NCI-H446 (cell line): ENCODE measurements at places on chromosomes 1 and 21.

GRCh38 chr1:36842448-36842847, 191.9 kb downstream of the GRIK3 start:
- DNase-seq: no peak

GRCh38 chr1:232629250-232630046, 485 bp downstream of the SIPA1L2 start:
- DNase-seq: no peak

DNA sequence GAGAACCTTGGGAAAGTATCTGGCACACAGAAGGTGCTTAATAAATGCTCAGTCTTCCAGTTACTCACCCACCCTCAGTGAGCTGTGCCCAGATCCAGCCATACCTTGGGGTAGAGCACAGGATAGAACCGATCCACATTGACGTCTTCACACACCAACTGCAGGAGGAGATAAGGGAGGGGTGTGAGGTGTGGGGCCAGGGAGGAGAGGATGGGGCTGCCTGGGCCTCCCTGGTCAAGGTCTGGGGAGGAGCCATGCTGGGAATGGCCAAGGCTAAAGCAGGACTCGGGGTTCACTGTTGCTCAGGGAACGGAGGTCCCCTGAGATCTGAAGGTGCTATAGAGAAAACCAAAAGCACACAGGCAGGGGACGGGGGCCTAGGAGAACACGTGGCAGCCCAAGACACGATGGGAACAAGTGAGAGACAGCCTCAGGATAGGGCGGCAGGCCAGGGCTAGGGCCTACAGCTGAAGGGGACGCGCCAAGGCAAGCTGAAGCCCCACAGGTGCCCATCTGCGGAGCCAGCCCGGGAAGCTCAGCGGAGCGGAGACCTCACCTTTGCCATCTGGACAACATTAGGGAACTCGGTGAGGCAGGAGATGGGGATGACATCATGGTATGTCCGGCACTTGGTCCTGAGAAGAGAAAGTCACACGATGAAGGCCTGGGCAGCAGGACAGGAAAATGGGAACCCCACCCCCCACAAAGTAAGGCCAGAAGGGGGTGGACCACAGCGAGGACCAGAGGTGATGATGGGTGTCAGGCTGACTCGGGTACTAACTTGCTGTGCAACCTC, 55.9 kb downstream of the RAP1GAP start:
- no peak for DNase-seq

- no peak for DNase-seq
Observed at GRCh38 chr1:224884361-224884801, 45.1 kb upstream of the DNAH14 start.

DNA sequence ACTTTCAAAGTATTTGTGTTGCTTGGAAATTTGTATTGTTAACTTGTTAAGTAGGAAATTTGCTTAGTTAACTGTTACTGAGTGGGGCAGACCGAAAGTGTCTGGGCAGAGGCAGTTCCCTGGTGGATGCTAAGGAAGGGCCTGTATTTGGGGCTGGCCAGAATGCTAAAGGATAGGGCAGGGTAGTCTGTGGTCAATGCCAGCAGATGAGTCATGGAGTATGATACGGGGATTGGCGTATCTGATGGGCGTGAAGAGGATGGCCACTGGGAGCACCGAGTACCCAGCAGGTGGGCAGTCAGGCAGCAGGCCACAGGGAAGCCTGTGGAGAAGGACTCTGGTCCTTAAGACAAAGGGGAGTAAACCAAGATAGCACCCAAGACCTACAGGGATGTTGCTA, 46.6 kb upstream of the SCAF4 start:
- DNase-seq: no peak

GRCh38 chr1:161884475-161884874, 118.4 kb downstream of the ATF6 start:
- no peak for DNase-seq

- DNase-seq: no peak
Observed at GRCh38 chr1:193799948-193800690, 613.7 kb upstream of the B3GALT2 start.

DNA sequence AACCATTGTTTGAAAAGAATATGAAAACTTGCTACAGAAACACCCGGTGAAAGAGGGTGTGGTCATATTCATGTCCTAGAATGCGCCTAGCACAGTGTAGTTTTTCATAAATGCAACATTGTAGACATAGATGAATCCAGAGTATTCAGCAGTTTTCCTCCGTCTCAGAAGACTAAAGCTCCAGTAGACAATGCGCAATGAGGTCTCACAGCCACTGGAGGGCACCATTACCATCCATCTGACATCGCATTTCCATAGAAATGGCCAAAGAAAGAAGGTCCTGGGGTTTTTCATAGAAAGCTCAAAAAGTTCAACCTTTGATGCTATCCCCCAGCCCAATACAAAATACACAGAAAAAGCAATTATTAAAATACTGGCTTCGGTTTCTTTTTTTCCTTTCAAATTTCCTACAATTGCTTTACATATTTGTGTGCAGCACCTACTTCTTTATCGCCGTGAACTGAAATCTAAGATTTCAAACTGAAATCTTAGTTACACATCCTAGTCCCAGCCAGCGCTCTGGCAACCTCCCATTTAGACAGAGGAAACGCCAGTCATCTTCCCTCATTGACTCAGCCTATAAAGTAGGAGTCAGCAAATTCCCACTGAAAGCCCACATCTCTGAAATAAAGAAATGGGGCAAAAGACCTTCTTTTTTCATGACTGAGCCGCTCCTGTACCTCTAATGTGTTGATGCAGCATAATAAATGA, 3.9 kb upstream of the CD58 start:
- peak; percentile 65 for DNase-seq

GRCh38 chr1:23118957-23119792, 49.5 kb downstream of the LUZP1 start:
- DNase-seq: no peak

DNA sequence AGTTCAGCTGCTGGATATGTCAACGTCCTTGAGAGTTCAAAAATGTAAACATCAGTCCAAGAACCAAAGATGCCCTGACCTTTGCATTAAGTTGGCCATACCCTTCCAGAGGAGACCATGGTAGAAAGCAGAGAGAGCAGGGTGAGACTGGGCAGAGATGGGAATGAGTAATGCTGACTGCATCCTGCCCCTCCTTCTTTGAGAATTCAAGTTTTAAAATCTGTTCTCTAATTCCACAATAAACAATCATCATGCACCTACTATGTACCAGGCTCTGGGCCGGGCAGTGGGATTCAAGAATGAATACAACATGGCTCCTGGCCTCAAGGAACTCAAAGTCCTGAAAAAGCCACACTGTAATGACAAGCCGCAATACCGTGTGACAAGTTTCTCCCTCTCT, 3.9 kb upstream of the HAO2 start:
- DNase-seq: no peak

GRCh38 chr1:45152126-45152525, 54.3 kb downstream of the ZSWIM5 start:
- no peak for DNase-seq

DNA sequence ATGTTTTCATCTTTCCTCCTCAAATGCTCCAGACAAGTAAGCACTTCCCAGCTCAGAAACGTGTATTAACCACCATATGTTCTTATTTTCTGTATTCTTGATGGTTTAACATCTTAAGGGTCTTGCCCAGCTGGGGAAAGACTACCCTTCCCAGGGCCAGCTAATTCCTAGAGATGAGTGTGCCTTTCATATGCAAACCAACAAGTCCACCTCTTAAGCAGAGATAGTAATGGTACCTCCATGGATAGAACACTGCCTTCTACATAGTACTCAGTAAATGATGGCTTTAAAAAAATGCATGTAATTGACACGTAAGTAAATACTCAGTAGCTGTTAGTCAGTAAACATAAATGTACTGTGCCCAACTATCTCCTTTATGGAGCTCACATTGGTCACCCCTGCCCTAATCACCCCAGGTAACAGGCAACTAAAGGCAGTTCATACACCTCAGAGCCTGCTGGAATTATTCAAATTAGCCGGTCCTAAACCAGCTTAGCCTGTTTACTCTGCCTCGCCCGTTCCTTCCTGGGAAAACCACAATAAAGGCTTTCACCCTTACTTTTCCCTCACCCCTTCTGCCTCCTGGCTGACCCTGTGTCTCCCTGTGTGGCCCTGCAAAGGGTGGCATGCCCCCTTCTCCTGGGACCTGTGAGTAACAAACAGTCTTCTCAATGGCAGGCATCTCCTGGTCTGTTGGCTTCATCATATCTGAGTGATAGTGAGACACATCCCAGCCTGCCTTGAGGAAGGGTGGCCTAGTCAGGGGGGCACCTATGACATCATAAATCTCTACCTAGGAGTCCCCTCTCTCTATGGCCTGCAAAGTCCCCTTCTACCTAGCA, 40.1 kb upstream of the KLHDC7A start:
- DNase-seq: no peak

GRCh38 chr1:21384620-21385019, 55.3 kb upstream of the NBPF3 start:
- DNase-seq: no peak

- peak; percentile 47 for DNase-seq
Observed at GRCh38 chr1:84701376-84701775, 11.1 kb upstream of the SSX2IP start.

DNA sequence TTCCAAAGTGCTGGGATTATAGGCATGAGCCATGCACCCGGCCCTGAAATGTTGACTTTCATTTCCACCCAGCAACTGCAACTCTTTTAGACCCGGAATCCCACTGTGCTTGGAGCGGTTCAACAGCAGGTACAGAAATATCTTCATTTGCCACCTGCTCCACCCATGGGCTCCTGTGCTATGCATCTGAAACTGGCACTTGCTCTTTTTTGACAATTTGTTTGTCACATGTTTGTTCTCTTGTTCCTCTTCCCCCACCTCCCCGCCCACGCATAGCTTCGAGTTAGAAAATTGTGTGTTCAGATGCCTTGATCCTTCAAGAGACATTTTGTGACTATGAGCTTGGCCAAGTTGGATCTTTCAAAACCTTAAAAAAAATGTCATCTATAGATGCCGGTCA, 2.4 kb upstream of the IFNLR1 start:
- no peak for DNase-seq

GRCh38 chr1:84611796-84612195, 37.6 kb upstream of the CTBS start:
- DNase-seq: no peak

DNA sequence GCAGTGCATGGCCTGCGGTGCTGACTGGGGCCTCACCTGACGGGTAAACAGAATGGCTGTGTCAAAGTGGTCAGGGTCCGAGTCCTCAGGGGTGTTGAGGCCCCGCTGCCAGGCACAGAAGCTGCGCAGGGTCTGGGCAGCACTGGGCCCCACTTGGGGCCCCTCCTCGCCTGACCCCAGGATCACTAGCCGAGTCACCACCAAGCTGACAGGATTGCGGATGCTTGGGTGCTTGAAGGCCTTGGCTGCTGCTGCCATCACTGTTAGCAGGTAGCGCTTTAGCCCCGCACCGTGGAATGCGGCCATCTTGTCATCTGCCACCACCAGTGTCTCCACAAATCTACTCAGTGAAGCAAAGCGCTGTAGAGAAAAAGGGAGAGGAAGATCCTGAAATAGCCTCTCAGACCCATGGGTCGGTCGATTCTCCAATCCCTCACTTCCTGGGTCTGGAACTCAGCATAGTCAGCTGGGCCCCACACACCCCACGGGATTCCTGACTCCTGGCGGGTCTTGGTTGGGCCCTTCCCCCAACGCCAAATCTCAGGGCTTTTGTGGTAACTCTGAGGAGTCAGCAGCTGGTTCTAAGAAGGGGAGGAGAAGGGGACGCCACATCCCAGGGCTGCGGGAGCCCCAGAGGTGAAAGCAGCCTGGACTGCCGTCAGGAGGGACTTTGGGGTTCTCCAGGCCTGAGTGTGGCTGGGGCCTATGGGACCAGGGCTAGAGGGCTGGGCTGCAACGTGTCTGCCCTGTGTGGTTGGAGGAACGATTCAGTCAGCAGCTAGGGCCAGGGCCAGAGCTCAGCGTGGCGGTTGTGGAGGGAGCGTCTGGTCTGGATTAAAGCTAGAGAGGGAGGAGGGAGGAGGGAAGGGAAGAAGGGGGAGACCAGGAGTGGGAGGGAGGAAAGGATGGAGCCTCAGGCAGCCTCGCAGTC, 2.1 kb downstream of the ADAMTS4 start:
- DNase-seq: peak; percentile 38

GRCh38 chr1:93093332-93094006, 14.4 kb downstream of the MTF2 start:
- no peak for DNase-seq

- no peak for DNase-seq
Observed at GRCh38 chr1:10519016-10519417, 44.3 kb downstream of the PEX14 start.

GRCh38 chr1:232149287-232150201, 480.4 kb downstream of the SIPA1L2 start:
- DNase-seq: no peak

DNA sequence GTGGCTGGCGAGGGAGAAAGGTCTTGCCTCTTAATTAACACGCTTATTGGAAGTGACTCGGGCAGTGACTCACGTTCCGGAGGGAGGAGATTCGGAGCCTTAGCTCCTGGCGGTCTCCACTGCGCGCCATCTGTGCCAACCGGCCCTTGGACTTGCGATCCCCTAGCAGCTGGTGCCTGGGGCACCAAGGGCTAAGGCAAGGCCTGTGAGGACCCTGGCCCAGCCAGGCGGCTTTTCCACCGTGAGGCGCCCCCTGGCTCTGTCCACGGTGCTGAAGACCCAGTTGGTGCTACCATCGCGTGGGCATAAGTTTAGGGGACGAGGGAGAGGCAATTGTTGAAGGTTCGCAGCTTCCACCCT, 1.3 kb upstream of the SYT6 start:
- DNase-seq: peak; percentile 40

DNA sequence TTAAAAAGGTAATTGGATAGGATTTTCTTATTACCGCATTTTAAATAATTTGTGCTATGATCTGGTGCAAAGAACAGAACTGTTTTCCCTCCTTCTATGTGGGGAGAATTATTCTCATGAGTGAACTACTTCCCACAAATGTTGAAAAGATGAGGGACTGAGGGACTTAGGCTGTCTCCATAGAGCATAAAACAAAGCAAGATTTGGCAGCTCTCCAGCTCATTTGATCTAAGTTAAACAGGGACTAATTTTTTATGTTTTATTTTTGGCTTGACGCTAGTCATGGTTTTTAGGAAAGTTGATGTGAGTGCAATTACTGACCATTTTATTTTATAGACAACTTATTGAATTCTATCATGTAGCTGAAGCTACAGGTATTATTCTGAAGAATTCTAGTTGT, 362.3 kb downstream of the HLX start:
- DNase-seq: peak; percentile 51

DNA sequence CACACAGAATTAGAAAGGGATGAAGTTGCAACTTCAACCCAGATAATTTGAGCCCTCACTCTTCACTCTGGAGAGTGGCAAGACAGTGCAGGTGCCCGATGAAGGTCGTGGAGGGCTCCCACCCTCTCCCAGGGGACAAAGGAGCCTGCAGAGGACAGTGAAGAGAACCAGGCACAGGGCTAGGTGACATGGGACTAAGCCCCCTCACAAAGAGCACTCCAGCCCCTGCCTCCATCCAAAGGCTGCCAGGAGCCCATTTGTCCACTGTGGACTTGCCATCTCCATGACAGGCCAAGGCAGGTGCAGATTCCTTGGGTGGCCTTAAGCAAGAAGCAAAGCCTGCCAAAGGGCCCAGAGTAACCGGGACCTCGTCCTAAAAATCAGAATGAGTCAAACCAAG, 15.1 kb downstream of the ERRFI1 start:
- DNase-seq: no peak
